ENCODE measurements at places on chromosomes 16 and 17.
A peak's percentile ranks its signal among the peaks of the same experiment; 100 is the strongest.

DNA sequence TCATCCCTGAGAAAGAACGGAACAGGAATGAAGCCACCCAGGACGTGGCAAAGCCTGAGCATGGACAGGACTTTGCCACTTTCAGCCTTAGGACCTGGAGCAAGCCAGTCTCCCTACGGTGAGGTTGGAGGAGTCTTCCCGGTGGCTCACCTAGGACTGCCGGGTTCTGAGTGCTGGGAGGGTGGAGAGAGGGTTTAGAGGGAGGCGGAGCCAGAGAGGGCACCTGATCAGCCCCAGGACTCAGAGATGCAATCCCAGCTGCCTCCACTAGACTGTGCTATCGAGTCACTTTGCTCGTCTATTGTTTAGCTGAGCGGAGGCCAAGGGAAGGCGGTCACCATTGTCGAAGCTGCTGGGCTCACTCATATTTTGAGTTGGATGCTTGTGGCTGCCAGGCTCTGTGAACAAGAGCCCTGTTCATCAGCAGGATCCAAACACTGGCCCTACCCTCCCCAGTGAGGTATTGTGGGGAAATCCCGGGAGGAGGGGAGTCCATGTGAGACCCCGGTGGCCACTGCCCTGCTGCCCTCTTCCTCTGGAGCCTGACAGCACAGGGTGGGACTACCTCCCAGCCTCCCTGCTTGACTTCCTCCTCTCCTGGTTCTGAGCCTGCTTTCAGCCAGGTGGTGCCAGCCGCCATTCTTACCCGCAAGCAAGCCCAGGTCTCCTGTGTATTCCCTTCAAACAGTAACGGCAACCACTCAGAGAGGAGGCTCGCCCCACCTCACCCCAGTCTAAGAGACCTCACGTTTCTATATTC is 7.0 kb downstream of the KRT14 start:
- peak; percentile 21 for DNase-seq

DNA sequence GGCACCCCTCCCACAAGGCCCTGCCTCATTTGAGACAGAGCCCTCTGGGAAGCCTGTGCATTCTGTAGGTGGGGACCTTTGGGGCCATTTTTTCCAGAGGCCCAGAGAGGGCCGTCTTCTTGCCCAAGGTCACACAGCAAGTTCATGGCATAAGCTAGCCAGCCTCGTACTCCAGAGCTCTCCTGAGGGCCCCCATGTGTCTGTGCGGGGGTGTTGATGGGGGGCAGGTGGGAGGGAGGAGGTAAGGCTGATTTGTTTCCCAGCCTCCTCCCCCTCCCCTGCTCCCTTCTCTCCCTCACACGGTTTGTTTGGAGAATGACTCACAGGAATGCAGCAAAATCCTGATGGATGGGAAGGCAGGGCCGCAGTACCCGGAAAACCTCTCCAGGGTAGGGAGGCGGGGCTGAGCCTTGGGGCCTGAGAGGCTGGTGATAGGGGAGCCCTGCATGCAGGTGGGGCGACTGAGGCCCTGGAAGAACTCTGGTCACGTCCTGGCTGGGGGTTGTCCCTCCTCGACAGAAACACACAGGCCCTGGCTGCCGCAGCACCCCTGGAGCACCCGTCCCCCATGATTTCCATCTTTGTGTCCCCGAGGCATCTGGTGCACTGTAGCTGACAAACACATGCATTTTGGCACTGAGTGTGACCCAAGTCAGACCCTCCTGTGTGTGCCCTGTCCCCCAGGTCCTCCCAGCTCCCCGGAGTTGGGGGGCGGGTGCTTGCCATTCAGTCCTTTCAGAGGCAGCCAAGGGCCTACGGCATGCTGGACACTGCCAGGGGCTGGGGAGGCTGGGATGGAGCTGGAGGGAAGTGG is 29.7 kb downstream of the RAI1 start:
- peak; percentile 91 for DNase-seq

GRCh38 chr16:27867122-27868110 is 196.1 kb downstream of the GSG1L start:
- peak; percentile 67 for DNase-seq

- DNase-seq, result peak; percentile 67
These were observed 119.6 kb downstream of the SPAG9 start for GRCh38 chr17:51000835-51001638.

GRCh38 chr17:1999557-2000251 is 25.4 kb downstream of the RTN4RL1 start:
- no peak for DNase-seq

DNA sequence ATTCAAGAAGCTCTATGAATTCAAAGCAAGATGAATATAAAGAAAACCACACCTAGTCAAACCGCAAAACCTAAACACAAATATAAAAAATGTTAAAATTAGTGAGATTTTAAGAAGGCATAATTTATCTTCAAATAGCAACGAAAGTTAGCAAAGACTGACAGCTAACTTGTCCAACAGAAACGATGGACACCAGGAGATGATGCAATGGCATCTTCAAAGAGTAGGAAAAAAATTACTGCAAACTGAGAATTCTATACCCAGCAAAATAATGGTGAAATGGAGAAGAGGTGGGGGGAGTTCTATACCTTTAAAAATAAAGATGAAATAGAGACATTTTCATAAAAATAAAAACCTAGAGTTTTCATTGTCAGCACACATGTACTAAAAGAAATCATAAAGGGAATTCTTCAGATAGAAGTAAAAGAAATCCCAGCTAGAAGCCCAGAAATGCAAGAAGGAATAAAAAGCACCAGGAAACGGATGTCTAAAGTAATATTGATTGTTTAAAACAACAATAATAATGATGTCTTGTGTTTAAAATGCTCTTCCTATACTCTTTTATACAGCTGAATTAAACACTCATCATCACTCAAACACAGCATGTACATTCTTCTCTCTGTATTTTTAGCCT is 24.6 kb upstream of the TANC2 start:
- DNase-seq, result no peak

DNA sequence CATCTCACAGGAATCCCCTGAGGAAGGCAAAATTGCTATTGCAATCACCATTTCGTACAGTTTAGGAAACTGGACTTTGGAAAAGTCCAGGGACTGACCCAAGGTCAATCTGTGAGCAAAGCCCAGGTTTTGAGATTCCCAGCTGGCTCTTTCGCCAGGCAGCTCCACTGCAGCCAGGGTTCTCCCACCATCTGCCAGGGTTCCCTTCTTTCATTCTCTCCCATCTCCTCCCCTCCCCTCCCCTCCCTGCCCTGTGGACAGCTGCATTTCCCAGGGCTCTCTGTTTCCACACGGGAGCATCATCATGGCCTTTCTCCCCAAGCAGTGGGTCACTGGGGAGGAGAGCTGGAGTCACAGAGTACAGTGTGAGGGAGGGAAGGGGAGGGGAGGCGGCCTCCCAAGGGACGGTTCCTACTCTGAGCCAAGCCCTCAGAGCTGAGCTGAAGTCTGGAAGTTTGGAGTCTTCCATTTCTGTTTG is 11.9 kb upstream of the GSDMA start:
- no peak for DNase-seq

DNA sequence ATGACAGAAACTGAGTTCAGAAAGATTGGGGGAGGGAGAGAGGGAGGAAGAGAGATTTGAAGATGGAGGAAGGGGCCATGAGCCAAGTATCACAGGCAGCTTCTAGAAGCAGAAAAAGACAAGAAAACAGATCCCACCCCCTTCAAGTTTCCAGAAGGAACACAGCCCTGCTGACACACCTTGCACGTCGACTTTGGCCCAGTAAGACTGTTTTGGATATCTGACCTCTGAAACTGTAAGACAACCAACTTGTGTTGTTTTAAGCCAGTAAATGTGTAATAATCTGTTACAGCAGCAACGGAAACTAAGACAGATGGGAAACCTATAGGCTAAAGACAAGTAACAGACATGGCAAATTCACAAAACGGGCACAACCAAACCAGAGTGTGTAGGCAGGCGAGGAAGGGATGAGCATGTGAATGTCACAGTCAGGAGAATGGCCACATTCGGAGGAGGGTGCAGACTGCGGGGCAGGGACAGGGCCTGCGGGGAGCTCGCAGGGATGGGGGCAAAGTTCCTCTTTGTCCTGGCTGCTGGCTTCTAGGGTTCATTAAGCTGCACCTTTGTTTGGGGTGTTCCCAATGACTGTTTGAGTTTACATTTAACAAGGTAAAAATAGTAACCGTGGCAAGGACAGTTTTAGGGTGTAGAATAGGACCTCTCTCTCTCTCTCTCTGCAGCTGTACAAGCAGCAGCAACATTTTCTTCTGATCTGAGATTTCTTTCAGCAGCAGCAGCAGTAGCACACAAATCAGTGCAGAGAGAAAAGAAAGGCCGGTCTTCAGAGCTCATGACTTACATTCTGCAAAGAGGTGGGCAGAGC is 18.3 kb upstream of the ATP2C2 start:
- DNase-seq, result no peak

- no peak for DNase-seq
These were observed 54.3 kb downstream of the WNT3 start for GRCh38 chr17:46764000-46764708.

- DNase-seq, result no peak
These were observed 269.5 kb upstream of the FOXF1 start for GRCh38 chr16:86240716-86241363.

Measured in HCEC 1CT (cell line).